ENCODE measurements at places on chromosomes 2 and 18. TPM values are rescaled to one million over a fixed set of nuclear protein-coding genes. Genes with fewer than 3 reads are reported as not detected.

GRCh38 chr2:46653539-46653938 is 174.2 kb downstream of the TMEM247 start:
- no peak for DNase-seq

DNA sequence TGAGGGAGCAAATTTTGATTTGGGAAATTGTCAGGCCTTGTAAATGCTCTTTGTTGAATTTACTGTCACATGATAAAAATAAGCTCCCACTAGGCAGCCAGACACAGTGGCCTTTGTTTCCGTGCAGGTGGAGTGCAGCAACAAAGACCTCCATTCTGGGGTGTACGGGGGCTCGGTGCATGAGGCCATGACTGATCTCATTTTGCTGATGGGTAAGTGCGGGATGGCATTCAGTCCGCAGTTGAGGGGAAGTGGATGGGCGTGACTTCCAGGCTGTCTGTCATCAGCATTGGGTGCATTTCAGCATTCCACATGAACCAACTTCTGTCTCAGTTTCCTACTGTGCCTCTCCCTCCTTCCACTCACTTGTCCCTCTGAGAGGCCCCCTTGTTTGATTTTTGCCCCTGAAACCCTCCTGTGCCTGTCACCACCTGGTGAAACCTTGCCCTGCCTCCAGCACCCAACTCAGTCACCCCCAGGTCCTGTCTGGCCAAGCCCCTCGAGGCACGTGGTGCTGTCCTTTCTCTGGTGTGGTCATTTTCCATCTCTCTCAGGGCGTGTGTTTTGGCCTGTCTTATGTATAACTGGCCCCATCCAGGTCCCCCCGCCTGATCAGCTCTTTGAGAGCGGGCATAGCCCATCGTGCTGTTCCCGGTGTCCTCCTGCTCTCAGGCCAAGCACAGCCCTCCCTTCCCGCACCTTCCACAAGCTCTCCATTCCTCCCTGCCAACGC is 16.3 kb downstream of the CNDP2 start:
- DNase-seq: no peak

- no peak for DNase-seq
Observed at GRCh38 chr2:44934983-44935728, 6.3 kb upstream of the SIX3 start.

Gene IRS1
- total RNA-seq: 28.5 TPM

Gene ERFE
- total RNA-seq: 24.2 TPM

Gene NETO1
- total RNA-seq: not detected

Gene MTERF4
- total RNA-seq: 24.3 TPM

Gene SLC19A3
- total RNA-seq: 0.17 TPM

Gene HOXD3
- not detected for total RNA-seq

Gene ALPP
- total RNA-seq: not detected

Gene ALKAL2
- total RNA-seq: not detected

Measured in LHCN-M2 (cell line).